ENCODE measurements at places on chromosomes 11 and 22.

DNA sequence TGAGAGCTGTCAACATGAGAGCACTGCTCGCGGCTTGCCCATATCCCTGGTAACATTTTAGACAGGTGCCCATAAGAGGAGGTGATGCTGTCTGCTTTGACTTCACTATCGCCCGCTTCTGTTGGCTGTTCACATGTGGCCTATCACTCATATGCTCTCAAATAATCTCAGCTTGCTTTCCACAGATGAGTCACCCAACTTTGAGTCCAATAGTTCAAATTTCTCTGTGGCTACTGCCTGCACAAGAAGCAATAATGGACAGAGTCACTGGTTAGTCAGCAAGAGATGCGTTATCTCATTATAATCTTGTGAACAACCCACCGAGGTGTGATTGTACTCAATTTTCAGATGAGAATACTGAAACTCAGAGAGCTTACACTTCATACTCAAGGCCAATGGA, 1714.1 kb downstream of the LRRC4C start:
- DNase-seq: no peak

DNA sequence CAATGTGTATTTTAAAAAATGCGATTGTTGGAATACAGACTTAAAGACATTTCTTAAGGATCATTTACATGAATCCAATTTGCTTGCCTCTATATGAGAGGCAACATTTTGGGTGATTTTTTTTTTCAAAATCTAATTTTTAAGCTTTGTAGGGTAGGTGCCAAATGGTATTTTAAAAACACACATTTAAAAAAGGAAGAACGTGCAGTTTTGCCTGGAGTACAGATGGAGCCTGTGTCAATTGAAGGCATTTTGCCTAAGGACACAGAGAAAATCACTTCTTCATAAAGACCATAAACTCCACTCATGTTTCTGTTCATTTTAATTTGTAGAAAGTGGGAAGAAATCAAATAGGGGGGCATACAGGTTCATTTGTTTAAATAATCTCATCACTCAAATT, 91.3 kb downstream of the BDNF start:
- DNase-seq: no peak

DNA sequence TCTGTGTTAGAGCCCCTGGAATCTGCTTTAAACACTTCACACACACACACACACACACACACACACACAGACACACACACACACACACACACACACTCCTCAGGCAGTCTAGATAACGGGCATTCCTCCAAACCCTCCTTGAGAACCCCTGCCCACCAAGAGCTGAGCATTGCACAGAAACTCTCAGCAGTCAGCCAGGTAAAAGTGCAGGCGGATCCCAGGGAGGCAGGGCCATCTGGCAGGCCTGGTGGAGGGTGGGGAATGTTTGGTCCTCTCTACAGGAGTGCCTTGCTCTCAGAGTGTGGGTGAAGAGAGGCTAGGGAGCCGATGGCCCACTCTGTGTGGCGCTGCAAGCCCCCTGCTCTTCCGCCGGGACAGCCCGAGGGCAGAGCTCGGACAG, 190.2 kb downstream of the BUD13 start:
- no peak for DNase-seq

GRCh38 chr11:124865902-124866851, 945 bp downstream of the ROBO3 start:
- DNase-seq: peak; percentile 60

DNA sequence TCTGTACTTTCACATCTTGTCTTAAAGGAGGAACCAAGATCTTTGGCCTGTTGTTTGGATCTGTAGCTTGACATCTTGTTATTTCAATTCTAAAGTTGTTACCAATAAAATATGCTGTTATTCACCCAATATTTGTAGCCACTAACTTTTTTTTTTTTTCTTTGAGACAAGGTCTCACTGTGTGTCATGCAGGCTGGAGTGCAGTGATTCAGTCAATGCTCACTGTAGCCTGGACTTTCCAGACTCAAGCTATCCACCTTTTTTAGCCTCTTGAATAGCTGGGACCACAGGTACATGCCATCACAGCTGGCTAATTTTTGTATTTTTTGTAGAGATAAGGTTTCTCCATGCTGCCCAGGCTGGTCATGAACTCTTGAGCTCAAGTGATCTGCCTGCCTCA, 769.4 kb downstream of the DLG2 start:
- no peak for DNase-seq

- no peak for DNase-seq
These were observed 67.3 kb upstream of the CDON start for GRCh38 chr11:126129727-126130671.

- DNase-seq: no peak
These were observed 16.9 kb downstream of the IL18BP start for GRCh38 chr11:72015511-72016061.

GRCh38 chr11:58511636-58512035, 3.7 kb upstream of the OR5B21 start:
- DNase-seq: no peak

- no peak for DNase-seq
These were observed 128.0 kb upstream of the FGF3 start for GRCh38 chr11:69947059-69947792.

Data from activated naive CD4-positive, alpha-beta T cell treated with anti-CD3 and anti-CD28 coated beads, Interleukin-2, amount 50 U/mL, for 72 hours (primary cell).